ENCODE measurements at places on chromosomes 4 and X.

GRCh38 chr4:166875821-166876220, 358.5 kb downstream of the SPOCK3 start:
- DNase-seq = no peak

DNA sequence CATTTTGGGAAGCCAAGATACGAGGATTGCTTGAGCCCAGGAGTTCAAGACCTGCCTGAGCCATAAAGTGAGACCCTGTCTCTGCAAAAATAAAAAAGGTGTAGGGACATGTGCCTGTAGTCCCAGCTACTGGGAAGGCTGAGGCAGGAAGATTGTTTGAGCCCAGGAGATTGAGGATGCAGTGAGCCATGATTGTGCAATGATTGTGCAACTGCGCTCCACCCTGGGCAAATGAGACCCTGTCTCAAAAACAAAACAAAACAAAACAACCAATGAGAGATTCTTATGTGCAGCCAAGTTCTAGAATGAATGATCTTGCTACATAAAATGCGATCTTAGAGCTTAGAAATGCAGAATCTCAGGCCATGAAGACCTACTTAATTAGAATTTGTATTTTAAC, 22.5 kb downstream of the SLC9B2 start:
- no peak for DNase-seq

DNA sequence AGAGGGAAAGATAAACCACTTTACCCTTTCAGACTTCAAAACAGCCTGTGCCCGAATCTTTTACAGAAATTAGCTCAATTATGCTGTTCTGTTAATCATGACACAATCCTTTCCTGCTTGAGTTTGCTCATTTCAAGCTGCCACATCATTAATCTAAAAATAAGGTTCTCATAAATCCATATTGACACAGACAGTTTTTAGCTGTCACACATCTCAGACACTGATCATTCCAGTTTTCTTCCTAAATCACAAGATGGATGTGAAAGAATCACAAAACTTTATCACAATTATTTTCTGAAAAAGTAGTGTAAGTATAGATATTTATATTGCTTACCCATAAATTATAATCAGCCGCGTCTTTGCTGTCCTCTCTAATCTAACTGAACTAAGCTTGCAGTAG, 27.9 kb upstream of the AMELX start:
- no peak for DNase-seq

- peak; percentile 25 for DNase-seq
These were observed 11.6 kb downstream of the PAGE4 start for GRCh38 chrX:49840679-49841078.

- DNase-seq = no peak
These were observed 34.9 kb upstream of the PPP2R2C start for GRCh38 chr4:6507345-6507744.

- no peak for DNase-seq
These were observed 221.7 kb downstream of the APBB2 start for GRCh38 chr4:40992472-40993295.

- peak; percentile 57 for DNase-seq
These were observed at the start of gene CTPS2 for GRCh38 chrX:16712548-16713155. CTPS2 (minus strand) TSS chrX:16712669; CDS start chrX:16702902, 9,767 bp downstream.

- DNase-seq = no peak
These were observed 1.5 kb downstream of the FRYL start for GRCh38 chr4:48778431-48779094.

DNA sequence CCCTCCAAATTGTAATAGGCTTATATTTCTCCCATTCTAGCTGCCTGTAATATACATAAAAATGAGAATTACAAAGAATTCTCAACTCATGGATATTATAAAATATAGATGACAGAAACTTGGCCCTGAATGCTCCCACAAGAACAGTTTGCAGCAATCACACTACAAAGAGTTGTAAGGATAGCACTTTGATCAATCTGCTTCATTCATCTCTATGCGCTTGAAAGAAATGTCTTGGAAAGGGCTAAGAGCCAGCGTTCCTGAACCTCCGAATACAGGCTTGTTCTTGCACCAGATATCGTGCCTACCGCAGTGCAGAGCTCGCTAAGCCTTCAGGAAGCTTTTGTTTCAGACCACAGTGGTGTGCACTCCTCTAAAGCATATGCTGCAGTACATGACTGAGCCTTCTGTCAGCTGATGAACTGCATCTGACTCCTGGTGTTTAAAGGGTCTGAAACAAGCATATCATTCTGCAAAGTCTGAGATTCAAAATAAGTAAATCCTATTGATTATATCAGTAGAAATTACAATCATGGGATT, 417.6 kb upstream of the ZFP42 start:
- DNase-seq = no peak

GRCh38 chr4:2246384-2247127, 4.6 kb upstream of the HAUS3 start:
- no peak for DNase-seq

- no peak for DNase-seq
These were observed 44.4 kb downstream of the LRBA start for GRCh38 chr4:150970685-150971151.

DNA sequence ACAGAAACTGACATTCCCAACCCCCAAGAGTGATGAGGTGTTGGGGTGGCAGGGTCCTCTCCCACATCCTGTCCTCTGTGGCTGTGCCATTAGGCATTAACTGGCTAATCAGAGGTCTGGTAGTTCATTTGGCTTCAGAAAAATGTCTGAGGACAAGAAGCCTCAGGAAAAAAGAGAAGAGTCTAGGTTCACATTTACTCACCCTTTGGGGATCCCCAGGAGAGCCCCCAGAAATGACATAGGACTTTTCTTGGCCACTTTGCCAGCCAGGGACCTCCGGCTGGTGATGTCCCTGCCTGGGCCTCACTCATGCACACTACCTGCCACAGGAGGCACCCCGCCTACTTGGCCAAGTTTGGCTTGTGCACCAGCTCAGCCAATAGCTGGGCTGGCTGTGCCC, 173.0 kb downstream of the RBM46 start:
- no peak for DNase-seq

- DNase-seq = no peak
These were observed 529.1 kb upstream of the PCDH10 start for GRCh38 chr4:132619968-132620367.

GRCh38 chr4:25527034-25527433, 128.6 kb upstream of the SLC34A2 start:
- DNase-seq = no peak

DNA sequence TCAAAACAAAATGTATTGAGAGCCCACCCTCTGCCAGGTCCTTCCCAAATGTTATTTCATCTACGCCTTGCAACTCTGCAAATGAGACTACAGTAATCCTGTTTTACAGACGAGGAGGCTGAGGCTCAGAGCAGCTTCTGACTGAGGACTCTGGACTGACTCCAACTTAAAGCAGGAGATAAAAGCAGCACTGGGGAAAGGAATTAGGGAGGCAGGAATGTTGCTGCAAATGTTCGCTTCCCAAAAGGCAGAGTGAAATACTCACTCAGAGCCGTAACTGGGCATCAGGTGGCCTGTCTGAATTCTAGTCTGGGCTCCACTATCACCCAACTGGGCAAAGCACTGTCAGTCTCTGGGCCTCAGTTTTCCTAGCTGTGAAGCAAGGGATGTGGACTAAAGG, 94.7 kb upstream of the SRD5A3 start:
- no peak for DNase-seq

GRCh38 chr4:140106289-140106844, 47.6 kb downstream of the MAML3 start:
- DNase-seq = no peak

GRCh38 chrX:40444798-40445496, 135.8 kb upstream of the ATP6AP2 start:
- DNase-seq = no peak

- no peak for DNase-seq
These were observed 243.0 kb upstream of the TRAM1L1 start for GRCh38 chr4:117328333-117328732.

DNA sequence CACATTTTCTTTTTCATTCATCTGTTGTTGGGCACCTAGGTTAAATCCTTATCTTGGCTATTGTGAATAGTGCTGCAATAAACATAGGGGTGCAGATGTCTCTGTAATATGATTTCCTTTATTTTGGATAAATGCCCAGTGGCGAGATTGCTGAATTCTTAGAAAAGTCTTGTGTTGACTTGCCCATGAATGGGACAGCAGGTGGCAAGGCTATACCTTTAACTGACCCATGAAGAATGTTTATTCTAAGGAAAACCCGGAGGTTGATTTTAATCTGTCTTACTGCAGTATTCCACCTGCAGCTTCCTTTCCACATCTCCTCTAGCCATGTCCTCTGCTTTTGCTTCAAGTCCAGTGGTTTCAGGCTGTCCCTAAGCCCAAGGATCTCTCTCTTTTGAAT, 220.6 kb downstream of the SNCA start:
- no peak for DNase-seq

DNA sequence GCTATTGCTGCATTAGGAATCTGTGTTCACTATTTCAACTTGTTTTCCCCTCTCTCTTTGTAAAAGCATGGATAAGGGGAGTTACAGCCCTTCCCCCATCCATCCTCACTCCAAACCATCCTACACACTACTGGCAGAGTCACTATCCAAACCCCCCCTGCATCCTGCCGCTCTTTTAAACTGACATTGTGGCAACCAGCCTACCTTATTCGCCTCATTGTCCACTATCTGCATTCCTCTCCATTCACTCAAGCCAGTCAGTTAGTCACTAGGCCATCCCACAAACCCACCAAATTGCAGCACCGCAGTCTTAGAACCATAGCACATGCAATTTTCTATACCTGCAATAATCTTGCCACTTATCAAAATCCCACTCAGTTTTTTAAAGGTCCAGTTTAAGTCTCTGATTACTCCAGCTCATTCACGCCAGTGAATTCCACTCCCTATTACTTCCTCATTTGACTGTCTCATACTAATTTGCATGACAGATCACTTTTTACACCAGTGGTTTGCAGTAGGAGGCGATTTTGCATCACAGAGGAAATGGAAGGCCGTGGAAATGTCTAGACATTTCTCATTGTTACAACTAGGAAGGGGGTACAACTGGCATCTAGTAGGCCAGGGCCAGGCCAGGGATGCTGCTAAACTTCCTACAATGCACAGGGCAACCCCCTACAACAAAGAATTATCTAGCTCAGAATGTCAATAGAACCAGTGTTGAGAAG, 181.8 kb downstream of the HS6ST2 start:
- DNase-seq = no peak

- no peak for DNase-seq
These were observed 6.2 kb upstream of the DCAF8L2 start for GRCh38 chrX:27583976-27584375.

GRCh38 chr4:151561551-151562256, 152.7 kb downstream of the FHIP1A start:
- no peak for DNase-seq

DNA sequence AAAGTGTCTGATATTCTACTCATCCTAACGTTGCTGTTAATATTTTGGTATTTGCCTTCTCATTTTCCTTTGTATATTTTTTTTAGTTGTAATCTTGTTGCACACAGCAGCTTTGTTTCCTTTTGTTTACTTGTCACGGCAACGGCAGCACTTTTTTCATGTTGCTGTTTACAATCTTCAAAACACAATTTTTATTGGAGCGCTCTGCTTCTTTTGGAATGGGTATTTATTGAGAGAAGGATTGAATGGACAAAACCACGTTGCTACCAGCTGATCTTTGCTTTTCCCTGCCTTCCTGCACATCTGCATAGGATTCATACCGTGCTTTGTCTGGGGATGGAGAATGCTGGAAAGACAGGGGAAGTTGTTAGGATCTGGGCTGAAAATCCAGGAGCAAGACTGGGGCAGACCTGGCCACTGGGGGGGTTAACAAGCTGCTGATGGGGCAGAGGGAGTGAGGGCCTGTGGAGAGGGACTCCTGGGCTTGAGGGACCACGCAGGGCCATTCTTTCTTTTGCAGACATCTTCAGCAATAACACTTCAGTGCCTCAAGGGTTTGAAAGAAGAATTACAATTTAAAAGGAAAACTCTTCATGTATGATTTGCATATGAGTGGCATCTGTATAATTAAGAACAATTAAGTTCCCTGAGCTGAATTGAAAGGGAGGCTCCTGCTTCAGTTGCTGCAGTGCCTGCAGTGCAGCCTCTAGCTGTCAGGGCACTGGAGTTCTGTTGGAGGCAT, 69.8 kb downstream of the TMEM131L start:
- DNase-seq = no peak

GRCh38 chrX:152847281-152847680, 16.4 kb downstream of the NSDHL start:
- DNase-seq = no peak

GRCh38 chr4:95213366-95213765, 335.4 kb downstream of the UNC5C start:
- no peak for DNase-seq

- no peak for DNase-seq
These were observed 260.5 kb downstream of the IQCM start for GRCh38 chr4:149555146-149555545.

DNA sequence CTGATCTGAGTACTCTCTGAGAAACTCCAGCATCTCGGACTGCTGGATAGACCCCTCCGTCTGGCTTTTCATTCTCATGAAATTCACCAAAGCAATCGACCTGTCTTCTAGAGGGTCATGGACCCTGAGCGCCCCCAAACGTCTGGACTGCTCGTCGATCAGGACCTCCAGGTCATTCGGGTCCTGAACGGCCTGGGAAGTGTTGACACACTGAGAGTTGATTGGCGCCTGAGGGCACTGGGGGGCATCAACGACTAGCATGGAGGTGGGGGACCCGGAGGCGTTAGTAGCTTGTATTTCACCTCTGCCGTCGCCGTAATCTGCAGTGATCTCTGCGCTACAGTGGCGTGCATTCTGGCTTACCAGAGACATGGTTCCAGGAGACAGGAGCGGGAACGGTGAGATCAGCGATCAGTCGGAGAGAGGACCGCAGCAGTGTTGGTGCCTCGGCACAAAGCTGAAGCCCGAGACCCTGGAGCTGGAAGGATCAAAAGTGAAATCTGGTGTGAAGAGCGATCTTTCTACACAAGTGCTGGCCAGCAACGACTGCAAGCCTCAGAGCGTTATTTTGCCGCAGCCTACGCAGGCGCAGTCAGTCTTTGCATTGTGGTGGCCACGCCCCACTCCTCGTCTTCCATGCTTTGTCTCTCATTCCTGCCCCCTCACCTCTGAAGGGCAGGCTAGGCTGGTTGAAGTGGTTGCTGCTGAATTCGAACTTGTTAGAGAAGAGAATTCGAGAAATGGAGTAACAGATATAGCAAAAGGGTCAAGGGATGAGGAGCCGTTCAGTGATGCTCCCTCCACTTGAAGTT, at the start of gene MAGEE2:
TSS of gene MAGEE2 (minus strand) at position 575 of the 812 bp plus-strand sequence. CDS start at position 372, 203 bp downstream.
- DNase-seq = no peak

DNA sequence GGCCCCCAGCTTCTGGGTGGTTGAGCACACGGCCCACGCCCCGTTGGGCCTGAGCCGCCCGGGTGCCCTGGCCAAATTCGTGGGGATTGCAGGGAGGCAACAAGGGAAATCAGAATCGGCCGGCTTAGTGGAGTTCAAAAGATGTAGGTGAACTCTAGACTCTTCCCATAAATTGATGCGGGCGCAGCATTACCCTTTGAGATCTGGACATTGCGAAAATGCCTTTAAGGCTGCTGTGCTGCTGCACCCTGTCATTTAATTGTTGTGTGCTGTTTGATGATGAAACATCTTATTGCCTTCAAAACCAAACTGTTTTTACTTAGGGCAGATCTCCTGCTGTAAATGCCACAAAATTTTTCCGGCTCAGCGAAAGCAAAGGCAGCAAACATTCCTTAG, 409 bp upstream of the MPP1 start:
- DNase-seq = no peak

- DNase-seq = no peak
These were observed 264.9 kb upstream of the PRPS2 start for GRCh38 chrX:12526306-12526705.

- no peak for DNase-seq
These were observed 6.6 kb upstream of the HNRNPD start for GRCh38 chr4:82380344-82380743.
